CD14-positive monocyte (primary cell): ENCODE measurements at places on chromosomes 2 and 18.

DNA sequence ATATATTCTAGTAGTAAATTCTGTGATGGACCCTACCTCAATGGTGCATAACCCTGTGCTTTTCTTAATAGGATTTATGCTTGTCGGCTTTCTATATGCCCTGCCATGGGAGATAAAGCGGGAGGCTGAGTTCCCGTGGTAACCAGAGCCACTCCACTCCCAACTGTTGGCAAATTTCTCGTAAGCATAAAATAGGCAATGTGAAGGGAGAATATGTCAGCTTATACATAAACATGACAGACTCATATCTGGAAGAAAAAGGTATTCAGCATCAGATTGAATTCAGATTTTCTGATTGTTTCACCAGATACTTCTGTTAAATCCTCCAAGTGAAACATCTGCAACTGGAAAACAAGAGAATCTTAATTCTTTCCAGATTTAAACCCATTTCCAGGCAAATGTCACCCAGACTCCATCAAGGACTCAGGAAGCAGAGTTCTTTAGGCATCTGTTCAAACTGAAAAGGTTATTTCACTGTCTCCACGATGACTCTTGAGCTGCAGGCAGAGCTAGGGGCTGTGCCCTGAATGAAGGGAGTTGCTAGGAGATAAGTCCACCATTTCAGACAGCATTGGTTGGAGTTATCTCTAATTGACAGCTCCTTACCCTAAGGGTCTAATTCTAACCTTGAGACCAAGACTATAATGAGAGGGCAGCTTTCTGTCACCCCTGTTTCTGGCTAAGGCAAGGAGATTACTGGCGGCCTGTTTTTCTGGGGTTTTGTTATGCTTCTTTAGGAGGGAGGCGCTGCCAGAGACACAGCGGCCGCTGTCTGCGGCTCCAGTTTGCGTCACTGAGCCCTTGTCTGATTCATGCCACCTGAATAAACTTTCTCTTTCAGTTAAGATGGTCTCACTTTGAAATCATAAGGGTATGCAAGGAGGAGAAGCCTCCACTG is 381.3 kb downstream of the SOX11 start:
- no peak for DNase-seq

DNA sequence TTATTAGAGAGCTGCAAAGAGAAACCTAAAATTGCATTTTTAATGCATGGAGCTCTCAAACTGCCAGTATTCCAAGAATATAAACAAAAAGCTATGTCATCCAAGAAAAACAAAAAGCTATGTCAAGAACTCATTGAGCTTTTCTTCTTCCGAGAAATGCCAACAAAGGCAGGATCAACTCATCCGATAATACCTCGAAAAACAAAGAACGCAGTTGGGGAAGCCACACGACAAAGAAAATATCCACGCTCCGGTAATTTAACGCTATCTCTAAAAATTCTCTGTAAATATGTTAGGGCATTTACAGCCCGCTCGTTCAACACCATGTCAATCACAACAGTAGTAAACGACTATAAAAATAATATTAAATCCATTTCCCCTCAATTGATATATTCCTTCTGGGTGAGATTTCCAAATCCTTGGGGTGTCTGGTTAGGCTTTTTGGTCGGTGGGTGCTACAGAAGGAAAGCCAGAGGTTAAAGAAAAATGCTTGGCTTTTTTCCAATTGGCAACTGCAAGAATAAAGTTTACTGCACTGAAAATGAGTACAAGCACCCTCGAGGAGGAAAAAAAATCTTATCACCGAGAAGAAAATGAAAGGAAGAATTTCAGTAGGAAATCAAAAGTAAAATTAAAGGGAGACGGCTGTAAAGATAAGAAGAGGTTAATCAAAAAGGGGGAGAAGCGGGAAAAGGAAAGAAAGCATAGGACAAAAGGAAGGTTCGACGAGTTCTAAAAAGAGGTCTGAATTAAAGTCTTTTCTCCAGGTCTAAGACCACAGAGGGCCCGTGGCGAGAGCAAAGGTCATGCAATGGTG is 856 bp downstream of the TIA1 start:
- DNase-seq: no peak

DNA sequence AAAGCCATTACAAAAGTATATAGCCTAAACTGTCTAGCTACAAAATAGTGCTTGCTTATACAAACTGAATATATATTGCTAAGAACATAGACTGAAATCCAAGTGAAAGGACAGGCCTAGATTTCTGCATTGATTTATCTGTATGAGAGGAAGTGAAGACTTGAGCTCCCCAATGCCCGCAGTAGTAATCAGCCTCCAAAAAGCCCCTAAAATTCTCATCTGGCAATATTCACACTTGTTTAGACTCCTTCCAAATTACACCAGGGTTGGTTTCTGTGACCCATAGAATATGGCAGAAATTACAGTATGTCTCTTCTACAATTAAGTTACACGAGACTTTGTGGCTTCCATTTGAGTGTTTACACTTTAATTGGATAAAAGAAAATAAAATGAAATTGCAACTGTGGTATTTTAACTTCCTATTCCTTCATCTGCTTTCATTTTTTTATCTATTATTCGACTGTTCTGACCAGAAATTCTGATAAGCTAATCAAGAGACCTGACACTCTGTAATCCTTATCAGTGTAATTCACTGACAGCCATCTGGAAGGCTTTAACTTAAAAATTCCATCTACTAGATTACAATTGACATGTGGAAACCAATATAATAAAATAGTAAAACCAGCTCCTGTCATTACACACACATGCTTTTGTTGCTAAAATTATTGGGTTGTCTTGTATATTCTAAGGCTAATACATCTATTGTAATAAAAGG is 21.1 kb downstream of the ABCB11 start:
- DNase-seq: no peak

DNA sequence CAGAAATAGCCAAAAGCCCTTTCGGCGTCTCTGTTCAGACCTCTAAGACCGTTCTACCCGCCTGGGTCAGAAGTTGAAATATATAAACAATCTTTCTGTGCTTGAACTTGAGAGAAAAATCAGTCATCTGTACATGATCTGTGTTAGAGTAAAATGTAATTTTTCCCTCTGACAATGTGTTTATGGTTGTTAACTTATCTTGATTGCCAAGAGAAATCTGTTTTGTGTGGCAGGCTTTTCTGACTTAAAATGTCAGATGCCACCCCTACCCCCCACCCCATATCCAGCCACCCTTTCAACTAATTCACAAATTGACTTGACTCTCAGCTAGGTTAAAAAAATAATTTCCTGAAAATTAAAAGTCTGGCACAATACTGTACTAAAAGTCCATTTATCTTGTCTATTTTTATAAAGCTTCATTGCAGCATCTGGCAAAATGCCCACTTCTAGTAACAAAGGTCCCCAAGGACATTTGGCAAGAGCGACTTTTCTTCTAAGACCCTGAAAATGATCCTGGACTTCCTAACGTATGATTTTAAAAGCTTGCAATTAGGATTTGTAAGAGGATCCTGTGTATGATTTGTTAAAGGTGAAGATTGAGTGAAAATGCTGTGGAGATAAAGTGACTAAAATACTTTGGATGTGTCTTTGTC is 304.2 kb downstream of the EPHA4 start:
- no peak for DNase-seq

GRCh38 chr18:27604583-27604982 is 419.5 kb upstream of the CHST9 start:
- DNase-seq: no peak

DNA sequence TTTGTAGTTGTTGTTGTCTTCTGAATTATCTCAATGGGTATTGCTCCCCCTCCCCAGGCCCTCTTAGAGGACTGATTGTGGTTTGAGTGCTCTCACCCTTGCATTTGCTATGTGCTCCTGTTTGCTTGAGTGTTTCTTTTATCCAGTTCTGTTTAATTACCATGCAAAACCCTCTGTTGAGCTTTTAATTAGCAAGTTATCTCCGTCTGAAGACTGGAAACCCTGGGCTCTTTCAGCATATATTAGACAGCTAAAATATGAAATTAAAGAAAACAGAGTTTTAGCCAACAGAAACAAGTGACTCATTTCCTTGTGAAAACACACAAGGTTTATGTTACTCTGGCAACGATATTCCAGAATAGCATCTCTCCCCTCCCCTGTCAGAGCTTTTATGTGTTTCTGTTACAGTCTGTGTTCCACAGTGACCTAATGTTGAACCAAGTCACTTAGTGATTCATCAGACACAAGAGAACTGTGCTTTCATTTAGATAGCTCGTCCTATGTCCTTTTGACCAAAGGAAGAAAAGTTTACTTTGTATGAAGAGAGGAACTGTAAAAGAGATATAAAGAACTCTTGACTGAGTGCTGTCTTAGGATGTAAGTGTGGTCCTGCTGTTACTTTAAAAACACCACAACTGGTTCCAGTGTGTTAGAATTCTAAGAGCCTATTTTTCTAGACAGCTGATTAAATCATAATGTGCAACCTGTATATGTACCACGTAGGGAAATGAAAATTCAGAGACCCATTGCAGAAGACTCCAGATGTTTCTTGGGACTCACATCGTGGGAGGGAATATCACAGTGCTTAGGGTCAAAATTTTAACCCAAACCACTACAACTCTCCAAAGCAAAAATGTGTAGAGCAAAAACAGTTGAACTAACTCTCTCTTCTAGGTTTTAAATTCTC is 172.8 kb upstream of the RBMS1 start:
- DNase-seq: peak; percentile 91

DNA sequence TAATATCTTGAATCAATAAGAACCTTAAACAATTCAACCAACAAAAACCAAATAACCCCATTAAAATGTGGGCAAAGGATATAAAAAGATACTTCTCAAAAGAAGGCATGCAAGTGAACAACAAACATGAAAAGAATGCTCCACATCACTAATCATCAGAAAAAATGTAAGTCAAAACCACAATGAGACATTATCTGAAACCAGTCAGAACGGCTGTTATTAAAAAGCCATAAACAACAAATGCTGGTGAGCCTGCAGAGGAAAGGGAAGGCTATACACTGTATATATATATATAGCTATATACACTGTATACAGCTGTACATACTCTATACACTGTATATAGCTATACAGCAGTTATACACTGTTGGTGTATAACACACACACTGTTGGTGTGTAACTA is 47.8 kb upstream of the GALNT13 start:
- no peak for DNase-seq

DNA sequence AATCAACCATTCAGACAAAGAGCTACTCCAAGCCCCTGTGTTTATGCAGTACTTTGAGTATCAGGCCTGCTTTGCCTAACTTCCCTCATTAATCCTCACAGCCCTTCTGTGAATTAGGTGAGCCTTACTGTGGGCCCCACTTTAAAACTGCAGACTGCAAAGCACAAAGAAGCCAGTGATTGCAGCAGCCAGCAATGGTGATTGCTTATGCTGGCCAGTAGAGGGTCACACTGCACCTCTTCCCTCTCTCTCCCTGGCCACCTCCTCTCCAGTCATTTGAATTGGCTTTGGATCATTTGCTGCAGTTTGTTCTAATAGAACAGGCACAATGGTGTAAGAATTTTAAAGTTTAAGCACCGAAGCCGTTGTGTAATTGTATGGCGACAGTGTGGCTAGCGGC is 229.9 kb downstream of the AGPS start:
- DNase-seq: no peak

DNA sequence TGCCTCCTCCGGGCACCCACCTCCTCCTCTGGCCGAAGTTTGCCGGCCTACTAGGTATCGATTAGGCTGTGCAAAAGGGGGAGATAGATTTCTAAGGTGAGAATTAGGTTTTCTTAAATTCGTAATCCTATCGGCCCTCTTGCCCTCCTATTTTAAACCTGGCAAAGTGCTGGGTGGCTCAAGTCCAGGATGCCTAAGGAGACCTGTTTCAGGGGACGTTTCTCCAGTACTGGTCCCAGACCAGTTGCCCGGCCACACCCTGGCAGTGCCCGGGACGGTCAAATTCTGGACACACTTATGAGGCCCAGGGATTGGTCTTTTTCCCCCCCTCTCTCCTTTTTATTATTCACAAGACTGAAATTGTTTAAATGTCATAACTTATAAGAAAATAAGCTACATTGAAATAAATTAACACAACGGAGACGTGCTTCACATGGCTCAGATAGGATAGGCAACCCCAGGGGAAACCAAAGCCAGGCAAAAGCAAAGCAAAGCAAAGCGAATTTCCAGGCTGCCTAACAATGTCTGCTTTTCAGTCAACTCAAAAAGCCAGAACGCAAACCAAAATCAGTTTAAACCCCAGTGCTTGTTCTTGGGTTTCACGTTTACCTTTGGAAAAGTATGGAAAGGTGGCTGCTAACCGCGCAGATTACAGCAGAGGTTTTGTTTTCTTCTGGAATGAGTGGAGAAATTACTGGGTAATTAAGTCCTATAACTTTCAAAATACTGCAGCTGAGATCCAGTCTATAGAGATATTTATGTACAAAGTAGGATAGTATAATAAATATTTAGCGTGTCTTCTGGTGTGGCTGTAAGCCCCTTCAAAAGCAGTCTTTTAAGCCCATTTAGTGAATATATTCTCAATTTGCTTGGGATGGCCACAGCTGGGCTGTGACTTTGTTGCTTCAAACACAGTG is 3.0 kb downstream of the GBX2 start:
- no peak for DNase-seq

- no peak for DNase-seq
Observed at GRCh38 chr2:46410273-46411244, 68.8 kb upstream of the TMEM247 start.

DNA sequence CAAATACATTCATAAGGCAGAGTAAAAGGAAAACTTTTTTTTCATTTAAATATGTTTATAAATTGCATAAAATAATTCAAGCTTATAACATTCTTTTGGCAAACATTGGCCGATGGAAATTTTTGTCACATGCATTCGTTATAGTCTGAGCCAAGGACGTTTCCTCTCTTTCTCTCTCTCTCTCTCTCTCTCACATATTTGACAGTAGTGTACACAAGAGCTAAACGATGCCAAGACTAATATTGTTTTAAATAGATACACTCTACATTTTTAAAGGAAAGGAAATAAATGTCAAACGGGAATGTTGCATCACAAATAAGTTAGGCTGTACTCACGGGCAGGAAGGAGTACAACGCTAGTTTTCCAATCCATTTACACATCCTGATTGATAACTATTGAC is 251.1 kb upstream of the SMIM21 start:
- DNase-seq: no peak

DNA sequence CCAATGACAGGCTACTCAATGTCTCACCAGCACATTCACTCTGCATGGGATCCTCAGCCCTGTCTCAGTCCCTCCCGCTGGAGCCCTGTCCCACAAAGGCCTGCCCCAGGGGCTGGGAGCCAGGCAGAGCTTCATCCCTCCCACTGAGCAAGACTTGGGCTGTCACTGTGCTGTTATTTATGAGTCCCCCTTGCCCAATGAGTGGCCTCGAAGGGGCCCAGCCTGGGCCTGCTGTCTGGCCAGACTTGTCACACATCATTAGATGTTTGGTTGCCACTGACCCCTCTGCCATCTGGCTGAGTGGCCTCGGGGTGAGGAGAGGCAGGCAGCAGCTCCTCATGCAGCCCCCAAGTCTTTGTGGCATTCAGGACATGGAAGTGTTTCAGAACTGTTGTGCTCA is 330.6 kb upstream of the SKOR2 start:
- no peak for DNase-seq

- DNase-seq: no peak
Observed at GRCh38 chr2:60234274-60234986, 319.0 kb downstream of the BCL11A start.

GRCh38 chr2:41892476-41892875 is 155.3 kb upstream of the PKDCC start:
- DNase-seq: no peak

GRCh38 chr2:182724656-182725055 is 8.6 kb downstream of the DNAJC10 start:
- no peak for DNase-seq

- DNase-seq: no peak
Observed at GRCh38 chr2:216015722-216016464, 2.5 kb upstream of the MREG start.

- peak; percentile 36 for DNase-seq
Observed at GRCh38 chr18:79528846-79529245, 133.1 kb downstream of the NFATC1 start.
